ENCODE measurements at places on chromosomes 1 and 21.

DNA sequence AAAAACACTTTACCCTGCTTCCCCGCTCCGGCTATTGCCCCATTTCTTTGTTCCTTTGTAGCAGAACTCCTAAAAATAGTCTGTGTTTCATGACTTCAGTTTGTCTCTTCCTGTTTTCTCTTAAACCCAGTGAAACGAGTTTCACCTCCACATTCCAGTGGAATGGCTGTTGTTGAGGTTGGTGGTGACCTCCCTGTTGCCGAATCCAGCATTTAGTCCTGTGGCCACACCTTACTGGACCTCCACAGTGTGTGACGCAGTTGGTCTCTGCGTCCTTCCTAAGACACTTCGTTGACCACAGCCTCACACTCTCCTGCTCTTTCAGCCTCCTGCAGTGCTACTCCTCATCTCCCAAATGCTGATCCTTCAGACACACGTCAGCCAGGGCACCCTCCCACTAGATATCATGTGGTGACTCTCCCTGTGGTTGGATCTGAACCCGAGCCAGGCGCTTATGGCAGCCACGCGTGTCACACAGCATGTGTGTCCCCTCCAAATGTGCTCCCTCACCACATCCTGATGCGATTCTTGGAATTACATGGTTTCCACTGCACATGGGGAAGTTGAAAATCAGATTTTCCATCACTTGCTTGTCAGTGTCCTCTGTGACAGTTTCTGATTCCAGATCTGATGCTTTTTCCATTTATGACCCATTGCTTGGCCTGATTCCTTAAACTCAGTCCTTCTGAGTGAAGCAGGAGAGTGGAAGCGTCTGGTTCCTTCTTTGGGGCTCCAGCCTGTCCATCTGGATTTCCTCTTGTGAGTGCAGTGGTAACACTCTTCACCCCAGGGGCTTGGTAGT lies 99.1 kb upstream of the ARTN start:
- no peak for DNase-seq

- DNase-seq, result no peak
Measured at GRCh38 chr1:4595341-4596225, 58.8 kb upstream of the AJAP1 start.

DNA sequence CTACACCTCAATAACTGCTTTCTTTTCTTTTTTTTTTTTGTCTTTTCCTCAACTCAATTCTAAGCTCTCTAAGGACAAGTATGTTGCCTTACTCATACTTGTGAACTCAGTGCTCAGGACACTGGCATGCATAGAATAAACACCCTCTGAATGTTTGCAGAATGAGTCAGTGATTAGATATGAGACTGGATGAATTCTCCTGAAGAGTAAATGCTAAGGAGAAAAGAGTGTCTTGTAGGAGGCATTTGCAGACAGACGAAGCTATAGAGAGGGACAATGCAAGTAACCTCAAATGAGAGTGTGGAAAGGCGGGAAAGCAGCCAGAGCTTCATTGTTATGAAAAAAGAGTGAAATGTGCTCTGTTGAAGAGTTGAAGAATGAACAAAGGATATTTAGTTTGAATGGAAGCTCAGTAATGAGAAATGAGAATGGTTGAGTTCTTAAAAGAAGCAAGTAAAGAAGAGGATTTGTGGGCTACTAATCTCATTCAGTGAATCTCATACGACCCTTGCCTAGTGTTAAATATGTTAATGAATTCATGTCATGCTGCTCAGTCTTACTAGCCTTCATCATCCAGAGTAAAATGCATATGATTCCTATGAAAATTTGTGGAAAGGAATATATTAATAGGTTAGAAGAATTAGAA lies 166.1 kb upstream of the DPYD start:
- no peak for DNase-seq

DNA sequence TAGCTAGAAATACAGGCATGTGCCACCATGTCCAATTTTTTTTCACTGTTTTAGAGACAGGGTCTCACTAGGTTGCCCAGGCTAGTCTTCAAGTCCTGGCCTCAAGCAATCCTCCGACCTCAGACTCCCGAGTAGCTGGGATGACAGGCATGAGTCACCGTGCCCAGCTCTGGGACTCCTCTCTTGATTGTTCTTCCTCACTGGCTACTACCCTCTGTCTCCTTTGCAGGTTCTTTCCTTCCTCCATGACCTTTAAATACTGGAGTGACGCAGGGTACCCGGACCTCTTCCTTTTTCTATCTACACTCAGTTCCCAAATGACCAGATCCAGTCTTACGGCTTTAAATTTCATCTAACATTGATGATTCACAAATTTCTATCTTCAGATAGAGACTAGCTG lies 34.9 kb downstream of the ASH1L start:
- DNase-seq, result no peak

- no peak for DNase-seq
Measured at GRCh38 chr1:157988002-157988401, 5.4 kb upstream of the KIRREL1 start.

DNA sequence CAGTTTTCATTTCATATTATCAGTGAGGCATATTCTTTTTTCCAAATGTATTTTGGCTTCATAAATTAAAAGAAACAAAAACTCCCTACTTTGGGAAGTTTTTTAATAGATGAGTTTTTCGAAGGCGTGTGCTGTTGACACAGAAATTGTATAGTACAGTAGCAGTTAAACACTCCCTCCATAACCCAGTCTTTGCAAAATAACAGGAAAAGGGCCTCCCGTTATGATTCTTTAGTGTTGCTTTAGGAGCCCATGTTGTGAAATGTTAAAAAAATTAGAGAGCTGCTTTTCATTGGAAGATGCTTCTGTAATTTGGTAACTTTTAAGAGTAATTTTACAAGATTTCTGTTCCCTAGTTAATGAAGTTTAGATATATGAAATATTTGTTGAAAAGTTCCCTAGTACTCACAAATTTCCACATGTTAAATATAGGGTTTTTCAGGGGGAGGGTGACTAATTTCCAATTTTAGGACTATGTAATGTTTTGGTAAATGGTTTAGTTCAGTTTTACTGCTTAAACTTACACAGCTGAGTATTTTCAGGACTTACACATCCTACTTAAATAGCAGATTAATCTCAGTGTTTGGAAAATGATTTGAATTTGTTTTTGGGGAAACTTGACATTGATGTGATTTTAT lies 2.0 kb downstream of the CAMSAP2 start:
- no peak for DNase-seq

DNA sequence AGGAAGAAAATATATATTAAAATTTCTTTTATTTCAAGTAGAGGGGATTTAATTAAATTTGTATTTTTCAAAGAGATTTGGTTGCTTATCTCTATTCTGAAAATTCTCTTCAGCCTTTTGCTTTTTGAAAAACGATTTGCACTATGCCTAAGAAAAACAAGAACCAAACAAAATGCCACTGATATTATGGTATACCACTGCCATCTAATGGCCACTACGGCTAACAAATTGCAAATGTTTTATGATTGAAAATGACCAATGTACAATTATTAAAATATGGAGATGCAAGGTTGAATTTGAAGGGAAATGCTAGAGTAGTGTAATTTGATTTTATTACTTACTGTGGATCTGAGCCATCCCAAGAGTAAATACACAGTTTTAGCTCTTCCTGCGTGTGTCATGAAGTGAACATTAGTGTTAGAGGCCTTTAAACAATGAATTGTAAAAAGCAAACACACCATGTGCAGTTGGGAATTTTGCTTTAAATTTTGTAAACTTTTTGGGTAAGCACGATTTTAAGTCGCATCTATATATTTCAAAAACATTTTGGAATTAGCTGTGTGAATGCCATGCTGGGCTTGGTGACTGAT lies 137.4 kb upstream of the USP25 start:
- no peak for DNase-seq

DNA sequence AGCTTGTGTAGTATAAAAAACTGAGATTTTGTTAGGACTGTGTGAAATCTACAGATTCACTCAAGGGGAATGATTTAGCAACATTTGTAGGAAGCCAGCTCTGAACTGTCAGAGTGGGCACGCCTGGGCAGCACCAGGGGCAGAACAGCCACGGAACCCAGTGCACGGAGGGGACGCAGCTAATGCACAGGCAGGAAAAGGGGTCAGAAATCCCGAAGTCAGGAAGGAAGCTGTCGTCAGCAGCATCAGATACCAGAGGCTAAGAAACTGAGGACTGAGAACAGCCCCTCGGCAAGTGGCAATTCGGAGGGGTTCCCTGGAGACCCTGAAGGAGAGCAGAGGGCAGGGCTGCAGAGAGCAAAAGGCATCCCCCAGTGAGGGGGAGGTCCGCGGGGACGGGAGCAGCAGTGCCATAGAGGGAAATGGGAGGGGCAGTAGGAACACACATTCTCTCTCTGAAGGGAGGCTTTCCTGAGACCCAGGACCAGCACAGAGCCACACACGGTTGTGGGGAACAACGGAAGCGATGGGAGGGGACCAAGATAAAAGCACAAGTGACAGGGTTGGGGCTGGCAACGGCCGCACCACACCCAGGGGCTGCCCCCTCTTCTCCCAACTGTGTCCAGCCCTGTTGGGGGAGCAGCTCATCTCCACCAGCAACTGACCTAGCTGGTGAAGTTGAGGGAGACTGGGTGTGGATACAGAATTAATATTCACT lies 12.7 kb downstream of the UBE2J2 start:
- peak; percentile 67 for DNase-seq

- DNase-seq, result no peak
Measured at GRCh38 chr1:8674912-8675311, 142.5 kb downstream of the RERE start.

GRCh38 chr1:147541672-147542568 lies 619 bp downstream of the BCL9 start:
- DNase-seq, result no peak

DNA sequence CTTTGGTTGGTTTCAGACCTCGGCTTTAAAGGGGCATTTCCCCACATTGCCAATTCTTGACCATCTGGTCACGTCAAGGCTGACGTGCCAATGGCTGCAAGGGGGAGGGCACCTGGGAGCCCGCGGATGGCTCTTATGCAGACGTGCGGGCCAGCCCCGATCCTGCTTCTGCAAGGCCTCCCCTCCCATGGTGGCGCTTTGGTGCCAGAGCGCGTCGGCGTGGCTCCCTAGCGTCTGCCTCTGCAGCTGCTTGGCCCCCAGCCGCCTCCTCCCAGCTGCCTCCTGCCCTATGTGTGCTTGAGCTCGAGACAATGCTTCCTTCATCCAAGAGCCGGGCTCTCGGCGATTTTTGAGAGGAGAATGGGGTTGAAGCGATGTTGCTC lies 29.1 kb downstream of the SKI start:
- no peak for DNase-seq

DNA sequence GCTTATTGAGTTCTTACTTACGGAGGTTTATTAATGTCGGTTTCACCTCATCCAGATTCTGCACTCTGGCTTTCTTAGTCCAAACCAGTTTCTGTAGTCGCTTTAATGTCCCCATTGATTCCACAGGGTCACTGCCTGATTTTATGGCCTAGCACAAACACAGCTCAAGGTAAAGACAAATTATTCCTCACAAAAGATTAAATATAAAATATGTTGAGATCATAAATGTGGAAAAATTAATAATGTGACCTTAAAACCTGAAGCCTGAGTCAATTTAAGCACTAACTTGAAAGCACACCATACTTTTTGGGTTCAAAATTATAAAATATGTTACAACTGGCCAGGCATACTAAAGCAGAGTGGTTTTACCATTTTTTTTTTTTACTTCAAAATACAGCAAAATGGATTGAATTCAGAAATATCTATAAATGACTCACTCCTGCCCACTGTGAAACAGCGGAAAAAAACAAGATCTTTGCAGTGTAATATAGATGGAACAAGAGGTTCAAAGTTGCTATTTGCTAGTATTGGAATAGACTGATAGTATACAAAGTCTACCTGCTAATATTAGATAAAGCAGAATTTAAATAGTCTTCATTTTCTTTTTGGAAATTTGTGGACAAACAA lies 37.6 kb upstream of the SAMSN1 start:
- DNase-seq, result no peak

DNA sequence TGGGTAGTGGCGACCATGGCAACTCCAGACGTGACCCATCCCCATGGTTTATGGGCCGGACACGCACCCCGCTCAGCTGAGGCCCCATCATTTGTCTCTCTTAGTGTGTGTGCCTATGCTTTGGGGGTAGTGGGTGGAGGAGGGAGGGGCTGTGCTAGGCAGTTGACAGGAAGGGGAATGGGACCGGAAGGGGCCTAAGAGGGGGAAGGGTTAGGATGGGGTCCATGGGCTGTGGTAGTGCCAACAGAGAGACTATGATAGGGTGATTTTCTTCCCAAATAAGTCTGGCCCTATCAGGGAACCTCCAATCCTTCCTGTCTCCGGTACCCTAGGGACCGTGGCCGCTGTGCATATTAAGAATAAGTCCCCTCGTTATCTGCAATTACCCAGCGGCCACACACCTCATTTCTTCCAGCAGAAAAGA lies 9.9 kb downstream of the DMAP1 start:
- DNase-seq, result no peak

DNA sequence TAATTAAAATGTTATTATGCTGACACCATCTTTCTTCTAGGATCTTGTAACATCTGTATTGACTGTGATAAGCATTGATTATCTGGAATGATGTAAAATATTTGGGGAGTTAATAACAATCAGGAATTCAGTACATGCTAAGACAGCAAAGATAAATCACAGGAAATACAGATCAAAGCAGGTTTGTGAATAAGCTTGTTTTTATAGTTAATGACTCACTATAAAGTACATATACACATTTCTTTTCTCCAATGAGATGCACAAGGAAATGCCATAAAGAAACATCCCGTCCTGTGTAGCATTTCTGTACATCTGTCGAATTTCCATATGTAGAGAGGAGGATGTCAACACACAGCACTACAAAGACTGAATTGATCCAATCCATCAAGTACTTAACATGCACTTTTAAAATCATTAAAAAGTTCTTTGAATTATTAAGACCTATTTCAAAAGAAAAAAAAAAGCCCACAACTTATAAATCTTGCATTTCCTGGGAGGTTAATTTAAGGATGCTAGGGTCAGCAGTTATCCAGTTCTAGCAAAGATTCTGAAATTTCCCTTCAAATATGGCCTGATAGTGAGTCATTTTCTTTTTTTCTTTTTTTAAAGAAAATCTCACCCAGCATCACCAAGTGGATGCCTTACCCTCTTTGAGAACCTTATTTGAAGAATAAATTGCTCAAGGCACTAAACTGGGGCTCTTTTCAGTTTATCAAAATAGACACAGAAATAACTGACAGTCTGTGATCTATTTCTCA lies 243.2 kb upstream of the NR5A2 start:
- DNase-seq, result no peak

DNA sequence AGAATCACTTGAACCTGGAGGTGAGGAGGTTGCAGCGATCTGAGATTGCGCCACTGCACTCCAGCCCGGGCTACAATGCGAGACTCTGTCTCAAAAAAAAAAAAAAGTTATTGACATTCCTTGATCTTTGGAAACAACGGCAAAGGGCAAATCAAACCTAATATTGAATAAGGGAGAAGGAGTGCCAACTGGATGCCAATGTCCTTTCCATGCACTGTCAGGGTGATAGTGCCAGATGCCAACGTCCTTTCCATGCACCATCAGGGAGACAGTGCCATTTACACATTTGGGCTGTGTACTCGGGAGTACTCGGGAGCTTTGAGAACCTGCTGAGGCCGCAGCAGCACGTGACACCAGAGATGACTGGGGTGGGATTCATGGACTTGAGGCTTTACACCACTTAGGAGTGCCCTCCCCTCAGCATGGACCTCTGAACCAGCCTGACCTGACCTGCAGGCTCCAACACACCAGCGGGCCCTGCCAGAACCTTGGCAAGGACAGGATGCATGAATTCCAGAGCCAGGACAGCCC lies 34.5 kb upstream of the SOD1 start:
- no peak for DNase-seq

GRCh38 chr1:107588321-107588720 lies 376.7 kb downstream of the VAV3 start:
- DNase-seq, result no peak

Data from NCI-H510A (cell line).